Spleen (tissue), 13 donors: ENCODE measurements at places on chromosomes 11 and 22. TPM values are rescaled to one million over a fixed set of nuclear protein-coding genes. Genes with fewer than 3 reads are reported as not detected.

- no peaks in the 10 kb centered on the region for H3K27me3 ChIP-seq
- peaks cover 41% of the 10 kb centered on the region for H3K36me3 ChIP-seq
- H3K27ac ChIP-seq = peak overlapping the region; percentile 94
- H3K4me1 ChIP-seq = peaks cover 45% of the 10 kb centered on the region
- DNase-seq = peak; percentile 84
- H3K4me3 ChIP-seq = peak overlapping the region; percentile 74
These were observed 937 bp downstream of the TRPT1 start for GRCh38 chr11:64224891-64225607.

DNA sequence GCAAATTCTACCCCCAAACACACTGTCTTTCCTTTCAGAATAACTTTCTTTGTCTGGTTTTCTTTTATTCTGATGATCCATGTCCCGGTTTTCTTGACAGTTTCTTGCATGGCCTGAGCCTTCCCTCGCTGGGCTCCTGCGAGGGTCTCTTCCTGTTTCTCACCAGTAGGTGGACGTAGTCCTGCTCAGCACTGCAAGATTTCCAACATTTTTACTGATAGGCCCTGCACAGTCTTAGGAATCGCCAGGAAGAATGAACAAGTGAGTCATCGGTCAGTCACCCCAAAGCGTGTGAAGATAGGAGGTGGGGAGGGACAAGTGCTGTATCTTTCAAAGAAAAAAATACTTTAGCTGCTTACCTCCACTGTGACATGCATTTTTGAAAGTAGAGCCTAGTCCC is 16.9 kb upstream of the KIRREL3 start:
- no peak for DNase-seq
- no peak overlapping the region for H3K27ac ChIP-seq
- H3K27me3 ChIP-seq = no peaks in the 10 kb centered on the region
- H3K4me3 ChIP-seq = no peak overlapping the region
- H3K4me1 ChIP-seq = no peaks in the 10 kb centered on the region

DNA sequence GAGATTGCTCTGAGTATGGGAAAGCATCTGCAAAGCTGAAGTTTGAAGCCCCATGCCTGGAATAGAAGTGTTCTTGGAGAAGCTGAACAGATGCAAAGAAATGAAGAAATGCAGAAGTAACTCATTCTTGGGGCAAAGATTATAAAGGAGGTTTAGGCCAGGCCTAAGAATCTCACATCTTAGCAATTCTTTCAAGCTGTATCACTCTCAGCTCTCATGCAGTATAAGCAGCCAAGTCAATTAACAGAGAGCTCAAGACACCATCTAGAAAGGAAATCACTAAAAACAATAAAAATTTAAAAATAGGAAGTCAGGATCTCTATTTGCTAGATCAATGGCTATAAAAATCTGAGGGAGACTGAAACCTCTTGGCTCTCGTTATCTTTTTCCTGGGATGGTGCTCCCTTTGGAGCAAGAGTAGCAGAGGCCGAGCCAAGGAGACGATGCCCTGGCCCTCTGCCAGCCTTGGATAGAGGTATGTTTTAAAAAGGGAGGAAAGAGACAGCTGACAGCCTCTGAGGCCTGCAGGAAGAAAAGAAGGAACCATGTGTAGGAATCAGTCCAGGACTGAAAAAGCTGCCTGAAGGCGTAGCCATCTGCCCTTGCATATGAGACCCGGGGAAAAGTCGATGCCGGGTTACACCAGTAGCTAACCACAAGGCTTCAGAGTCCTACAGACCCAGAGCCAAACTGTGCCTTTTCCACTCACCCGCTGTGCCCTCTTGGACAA is 229.8 kb downstream of the BLID start:
- no peak overlapping the region for H3K4me3 ChIP-seq
- no peak overlapping the region for H3K27ac ChIP-seq
- peaks cover 22% of the 10 kb centered on the region for H3K4me1 ChIP-seq
- no peak for DNase-seq
- no peaks in the 10 kb centered on the region for H3K27me3 ChIP-seq
- no peaks in the 10 kb centered on the region for H3K36me3 ChIP-seq

GRCh38 chr22:29190051-29190450 is 15.6 kb upstream of the EMID1 start:
- no peak overlapping the region for H3K4me3 ChIP-seq
- no peak overlapping the region for H3K27ac ChIP-seq
- peaks cover 7% of the 10 kb centered on the region for H3K27me3 ChIP-seq
- H3K36me3 ChIP-seq = no peaks in the 10 kb centered on the region

GRCh38 chr22:33582822-33583400 is 337.4 kb downstream of the LARGE1 start:
- no peaks in the 10 kb centered on the region for H3K27me3 ChIP-seq
- no peak for DNase-seq
- no peaks in the 10 kb centered on the region for H3K4me1 ChIP-seq
- no peak overlapping the region for H3K4me3 ChIP-seq
- H3K27ac ChIP-seq = no peak overlapping the region

- no peak overlapping the region for H3K4me3 ChIP-seq
- no peaks in the 10 kb centered on the region for H3K27me3 ChIP-seq
- no peaks in the 10 kb centered on the region for H3K36me3 ChIP-seq
- no peak for DNase-seq
These were observed 195.0 kb downstream of the TTC28 start for GRCh38 chr22:28484662-28485061.

DNA sequence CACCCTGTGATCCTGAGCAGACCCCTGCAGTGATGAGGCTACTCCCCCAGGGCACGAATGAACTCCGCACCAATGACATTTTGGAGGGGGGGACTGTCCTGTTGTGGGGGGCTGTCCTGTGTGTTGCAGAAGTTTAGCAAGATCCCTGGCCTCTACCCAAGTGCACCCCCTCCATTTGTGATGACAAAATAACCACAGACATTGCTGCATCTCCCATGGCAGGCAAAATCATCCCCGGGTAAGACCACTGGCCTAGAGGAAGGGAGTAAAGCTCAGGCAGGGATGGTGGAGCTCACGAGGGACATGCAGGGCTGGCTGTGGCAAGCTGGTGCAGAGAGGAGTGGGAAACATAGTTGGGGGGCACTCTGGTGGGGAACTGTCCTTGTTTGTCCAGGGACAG is 40.6 kb downstream of the NECTIN1 start:
- no peaks in the 10 kb centered on the region for H3K27me3 ChIP-seq
- H3K4me1 ChIP-seq = peaks cover 20% of the 10 kb centered on the region
- no peaks in the 10 kb centered on the region for H3K36me3 ChIP-seq
- no peak overlapping the region for H3K27ac ChIP-seq
- no peak overlapping the region for H3K4me3 ChIP-seq

- H3K4me1 ChIP-seq = no peaks in the 10 kb centered on the region
- no peak for DNase-seq
- H3K36me3 ChIP-seq = no peaks in the 10 kb centered on the region
- H3K27ac ChIP-seq = no peak overlapping the region
These were observed 25.0 kb upstream of the CREB3L1 start for GRCh38 chr11:46252373-46252914.

DNA sequence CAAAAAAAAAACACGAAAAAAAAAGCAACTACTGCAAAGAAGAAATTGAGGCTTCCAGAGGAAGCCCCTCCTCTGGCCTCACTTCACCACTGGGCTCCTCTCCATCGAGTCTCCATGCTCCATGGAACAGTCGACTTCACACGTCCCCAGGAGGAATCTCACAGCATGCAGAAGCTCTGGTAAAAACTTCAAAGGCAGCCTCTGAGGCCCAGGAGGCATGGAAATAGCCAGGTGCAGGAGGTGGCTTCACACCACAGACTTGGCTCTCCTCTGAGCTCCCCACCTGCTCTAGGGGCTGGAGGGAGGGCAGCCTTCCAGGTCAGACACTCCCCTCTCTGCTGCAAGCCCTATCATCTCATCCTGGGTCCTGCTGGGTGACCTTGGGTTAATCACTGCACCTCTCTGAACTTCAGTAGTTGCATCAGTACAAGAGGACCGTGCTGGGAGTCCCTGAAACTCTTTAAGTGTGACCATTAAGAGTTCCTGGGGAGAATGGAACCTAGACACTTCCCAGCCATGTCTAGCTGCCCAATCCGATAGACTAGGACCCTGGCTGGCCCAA is 8.2 kb downstream of the PDE2A start:
- no peak for DNase-seq
- no peak overlapping the region for H3K4me3 ChIP-seq
- H3K4me1 ChIP-seq = no peaks in the 10 kb centered on the region
- H3K27me3 ChIP-seq = peaks cover 8% of the 10 kb centered on the region

DNA sequence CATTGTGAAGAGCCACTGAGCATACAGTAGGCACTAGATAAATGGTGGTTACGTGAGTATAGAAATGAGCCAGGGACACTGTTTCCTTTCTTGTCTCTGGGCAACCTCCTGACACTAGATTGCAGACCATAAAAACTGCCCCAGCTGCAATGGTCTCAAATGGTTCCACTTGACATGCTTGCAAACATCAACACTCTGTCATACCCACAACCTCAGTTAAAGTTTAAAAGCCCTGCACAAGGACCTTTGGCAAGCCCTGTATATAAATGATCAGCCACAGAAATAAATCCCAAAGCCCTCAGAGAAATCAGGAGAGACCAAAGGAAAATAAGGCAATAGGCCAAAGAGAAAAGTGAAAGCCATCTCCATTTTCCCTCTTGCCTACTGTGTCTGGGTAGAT is 20.7 kb downstream of the PLEKHA7 start:
- no peak for DNase-seq
- no peaks in the 10 kb centered on the region for H3K4me1 ChIP-seq
- H3K27ac ChIP-seq = no peak overlapping the region
- no peaks in the 10 kb centered on the region for H3K36me3 ChIP-seq

- no peak overlapping the region for H3K27ac ChIP-seq
- no peak overlapping the region for H3K4me3 ChIP-seq
- peak; percentile 56 for DNase-seq
- peaks cover 3% of the 10 kb centered on the region for H3K4me1 ChIP-seq
These were observed 24.0 kb downstream of the CBX7 start for GRCh38 chr22:39128508-39128907.

DNA sequence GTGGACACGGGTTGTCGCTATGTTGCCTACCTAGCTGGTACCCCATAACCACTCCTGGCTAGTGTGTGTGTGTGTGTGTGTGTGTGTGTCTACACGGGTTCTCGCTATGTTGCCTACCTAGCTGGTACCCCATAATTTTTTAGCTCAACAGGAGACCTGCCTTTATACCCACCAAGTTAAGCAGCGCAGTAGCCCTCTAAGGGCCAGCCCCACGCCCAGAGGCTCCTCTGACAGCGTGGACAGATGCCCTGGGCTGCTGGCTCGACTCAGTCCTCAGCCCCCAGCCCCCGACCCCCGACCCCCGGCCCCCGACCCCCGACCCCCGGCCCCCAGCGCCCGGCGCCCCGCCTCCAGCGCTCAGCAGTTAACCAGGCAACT is 351 bp upstream of the AKIP1 start:
- H3K4me1 ChIP-seq = peaks cover 59% of the 10 kb centered on the region
- no peaks in the 10 kb centered on the region for H3K36me3 ChIP-seq
- peak overlapping the region; percentile 86 for H3K27ac ChIP-seq
- H3K4me3 ChIP-seq = peak overlapping the region; percentile 54
- DNase-seq = no peak

Gene MAJIN
- total RNA-seq = 0.87 TPM

Gene CLCF1
- 6.4 TPM for total RNA-seq

Gene SCO2
- 1.2 TPM for total RNA-seq

Gene SGSM1
- total RNA-seq = 1.3 TPM

Gene SYCE3
- not detected for total RNA-seq

Gene ACTN3
- not detected for total RNA-seq

Gene TEF
- total RNA-seq = 7.6 TPM

Gene NUP50
- 98.5 TPM for total RNA-seq

Gene TRIM6
- 2.9 TPM for total RNA-seq

Gene TTLL8
- not detected for total RNA-seq

Gene MRGPRF
- total RNA-seq = 18.4 TPM

Gene SF3B2
- 143 TPM for total RNA-seq

Gene TECTA
- 0.66 TPM for total RNA-seq
